ENCODE measurements at places on chromosomes 7 and 10.
A peak's percentile ranks its signal among the peaks of the same experiment; 100 is the strongest.

DNA sequence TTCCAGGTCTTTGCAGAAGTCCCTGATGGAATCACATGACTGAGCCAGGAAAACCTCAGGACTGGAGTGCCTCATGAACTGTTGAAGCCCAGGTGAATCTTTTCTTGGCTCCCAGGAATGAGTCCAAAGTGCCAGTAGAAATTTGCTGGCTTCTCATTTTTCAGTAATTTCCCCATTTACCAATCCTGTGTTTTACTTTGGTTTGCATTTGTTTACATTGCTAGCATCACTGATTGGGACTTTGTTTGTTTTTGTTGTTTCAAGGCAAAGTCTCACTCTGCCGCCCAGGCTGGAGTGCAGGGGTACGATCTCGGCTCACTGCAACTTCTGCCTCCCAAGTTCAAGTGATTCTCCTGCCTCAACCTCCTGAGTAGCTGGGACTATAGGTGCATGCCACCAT is 1.6 kb upstream of the ZNF12 start:
- DNase-seq = no peak

DNA sequence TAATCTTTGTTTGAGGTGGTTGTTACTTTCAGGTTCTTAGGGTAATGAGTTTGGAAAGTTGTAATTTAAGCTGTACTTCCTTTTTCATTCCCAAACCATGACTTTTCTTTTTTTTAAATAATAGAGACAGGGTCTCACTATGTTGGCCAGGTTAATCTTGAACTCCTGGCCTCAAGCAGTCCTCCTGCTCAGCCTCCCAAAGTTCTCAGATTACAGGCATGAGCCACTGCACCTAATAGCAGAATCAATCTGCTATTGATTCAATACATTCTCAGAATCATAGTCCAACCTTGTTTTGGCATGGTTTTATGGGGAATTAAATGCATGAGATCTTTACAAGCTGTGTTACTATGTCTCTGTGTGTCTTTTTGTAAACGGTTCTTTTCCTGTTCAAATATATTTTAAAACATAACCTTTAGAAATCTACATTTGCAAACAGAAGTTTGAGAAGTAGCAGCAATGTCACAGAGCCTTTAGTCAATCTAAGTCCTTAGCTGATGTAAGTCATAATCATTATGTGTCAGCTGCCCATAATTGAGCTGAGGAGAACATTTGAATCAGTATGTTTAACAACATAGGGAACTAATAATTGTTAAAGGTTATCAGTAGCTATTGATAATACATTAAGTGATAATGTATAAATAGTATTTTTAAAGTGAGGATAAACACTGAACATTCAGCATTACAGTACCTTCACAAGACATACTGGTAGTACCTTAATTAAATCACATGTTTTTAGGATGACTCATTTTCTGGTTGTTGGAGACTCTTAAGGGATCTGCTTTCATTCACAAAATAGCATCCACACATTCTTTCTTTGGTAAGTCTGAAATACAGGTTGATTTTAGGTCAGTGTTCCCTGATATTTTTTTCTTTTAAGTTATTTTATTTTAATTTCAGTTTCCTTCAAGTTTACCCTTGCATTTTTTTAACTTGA is 8.8 kb downstream of the INPP5F start:
- DNase-seq = peak; percentile 65

DNA sequence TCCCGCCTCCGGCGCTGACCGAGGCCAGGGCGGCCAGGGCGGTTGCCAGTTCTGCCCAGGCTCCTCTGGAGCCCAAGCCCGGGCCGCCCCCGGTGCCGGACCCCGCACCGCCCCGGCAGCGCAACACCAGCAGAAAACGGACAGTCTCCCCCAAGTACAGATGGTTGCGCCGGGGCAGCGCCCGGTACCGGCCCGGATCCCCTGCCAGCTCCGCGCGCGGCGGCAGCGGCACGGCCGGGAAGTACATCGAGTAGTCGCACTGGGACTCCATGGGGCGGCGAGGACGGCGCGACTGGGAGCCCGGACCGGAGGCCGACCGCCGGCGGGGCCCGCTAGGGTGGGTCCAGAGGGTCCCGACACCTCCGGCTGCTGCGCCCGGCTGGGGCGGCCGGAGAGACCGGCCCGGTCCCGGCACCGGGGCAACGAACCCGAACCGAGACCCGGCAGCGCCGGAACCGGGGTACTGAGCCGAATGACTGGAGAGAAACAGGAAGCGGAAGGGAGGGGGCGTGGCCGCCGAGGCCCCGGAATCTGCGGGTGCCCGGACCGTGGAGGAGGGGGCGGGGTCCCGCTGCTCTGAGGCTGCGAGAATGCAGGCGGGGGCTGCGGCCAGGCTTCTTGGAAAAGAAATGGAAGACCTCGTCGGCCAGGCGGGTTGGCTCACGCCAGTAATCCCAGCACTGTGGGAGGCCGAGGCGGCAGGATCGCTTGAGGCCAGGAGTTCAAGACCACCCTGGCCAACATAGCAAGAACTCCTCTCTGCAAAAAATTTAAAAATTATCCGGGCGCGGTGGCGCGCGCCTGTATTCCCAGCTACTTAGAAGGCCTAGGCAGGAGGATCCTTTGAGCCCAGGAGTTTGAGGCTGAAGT is at the start of gene TRAPPC14:
Gene TRAPPC14, minus strand, starts transcription at position 495 of the 870 bp plus-strand sequence. Its CDS starts 224 bp downstream, at position 271.
- peak; percentile 99 for DNase-seq

- no peak for DNase-seq
These were observed 53.4 kb downstream of the ALOX5 start for GRCh38 chr10:45427262-45427969.

DNA sequence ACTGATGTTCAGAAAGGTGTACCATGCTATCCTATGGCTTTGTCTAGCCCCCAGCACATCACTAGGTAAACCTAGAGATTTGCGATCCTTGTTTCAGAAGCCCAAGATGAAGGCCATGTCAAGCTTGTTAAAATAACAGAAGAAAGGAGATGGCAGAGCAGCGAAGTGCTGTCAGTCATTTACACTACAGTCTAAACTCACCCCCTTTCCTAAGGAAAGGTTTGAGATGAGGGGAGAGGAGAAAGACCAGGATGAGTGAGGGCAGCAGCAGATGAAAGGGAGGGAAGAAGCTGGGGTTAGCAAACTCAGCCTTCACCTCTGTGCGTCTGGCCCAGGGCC is 74.8 kb downstream of the PROSER2 start:
- no peak for DNase-seq

DNA sequence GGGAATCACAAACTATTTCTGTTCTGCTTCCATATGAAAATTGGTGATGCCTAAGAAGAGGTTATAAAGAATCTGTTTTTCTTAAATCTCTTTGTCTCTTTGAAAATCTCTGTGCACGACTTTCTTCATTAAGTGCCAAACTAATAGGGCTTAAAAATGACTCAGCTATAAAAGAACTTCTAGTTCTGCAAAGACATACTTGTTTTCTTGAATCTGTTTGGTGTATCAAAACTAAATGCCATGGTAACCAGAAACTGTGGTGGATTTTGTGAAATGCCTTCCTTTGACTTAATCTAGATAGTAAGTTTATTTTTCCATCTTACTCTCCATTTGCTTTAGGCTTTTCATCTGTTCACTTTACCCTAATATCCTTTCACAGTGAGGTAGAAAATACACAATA is 417.8 kb downstream of the PARD3 start:
- DNase-seq = peak; percentile 21

GRCh38 chr10:125848857-125849256 is 25.5 kb downstream of the BCCIP start:
- no peak for DNase-seq

DNA sequence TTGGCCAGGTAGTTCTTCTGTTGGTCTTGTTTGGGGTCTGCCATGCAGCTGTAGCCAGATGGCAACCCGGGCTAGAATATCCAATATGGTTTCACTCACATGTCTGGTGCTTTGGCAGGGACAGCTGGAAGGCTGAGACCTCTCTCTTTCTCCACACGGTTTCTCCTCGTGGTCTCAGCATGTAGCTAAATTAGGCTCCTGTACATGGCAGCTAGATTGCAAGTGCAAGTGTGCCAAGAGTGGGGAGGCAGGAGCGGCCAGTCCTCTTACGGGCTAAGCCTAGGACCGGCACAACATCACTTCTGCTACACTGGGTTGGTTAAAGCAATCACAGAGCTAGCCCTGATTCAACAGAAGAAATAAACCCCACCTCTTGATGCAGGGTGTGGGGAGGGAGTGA is 9.3 kb upstream of the PDE1C start:
- DNase-seq = no peak

DNA sequence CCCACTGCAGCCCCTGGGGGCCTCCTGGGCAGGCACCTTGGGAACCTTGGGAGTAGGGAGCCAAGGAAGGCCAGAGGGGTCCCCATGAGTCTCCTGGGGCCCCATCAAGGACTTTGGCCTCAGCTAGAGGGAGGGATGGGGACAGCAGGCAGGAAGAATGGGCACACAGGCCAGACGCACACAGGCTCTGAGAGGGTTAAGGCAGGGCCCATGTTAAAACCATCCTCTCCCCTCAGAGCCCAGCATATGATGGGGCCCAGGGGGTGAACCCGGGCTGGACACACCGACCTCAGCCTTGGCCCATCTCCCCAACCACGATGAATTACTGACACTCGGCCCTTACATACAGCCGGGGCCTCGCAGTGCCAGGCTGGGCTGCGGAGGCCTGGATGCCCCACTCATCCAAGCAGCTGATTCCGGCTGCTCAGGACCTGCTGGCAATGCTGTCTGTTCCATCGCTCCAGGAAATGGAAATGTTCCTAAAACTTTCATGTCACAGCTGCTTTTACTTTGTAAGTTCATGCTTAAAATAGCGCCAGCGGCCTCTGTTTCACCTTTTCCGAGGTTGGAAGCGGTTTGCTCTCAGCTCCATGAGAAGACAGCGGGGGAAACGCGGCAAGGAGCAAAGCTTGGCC is 17.3 kb upstream of the INPP5A start:
- peak; percentile 64 for DNase-seq

DNA sequence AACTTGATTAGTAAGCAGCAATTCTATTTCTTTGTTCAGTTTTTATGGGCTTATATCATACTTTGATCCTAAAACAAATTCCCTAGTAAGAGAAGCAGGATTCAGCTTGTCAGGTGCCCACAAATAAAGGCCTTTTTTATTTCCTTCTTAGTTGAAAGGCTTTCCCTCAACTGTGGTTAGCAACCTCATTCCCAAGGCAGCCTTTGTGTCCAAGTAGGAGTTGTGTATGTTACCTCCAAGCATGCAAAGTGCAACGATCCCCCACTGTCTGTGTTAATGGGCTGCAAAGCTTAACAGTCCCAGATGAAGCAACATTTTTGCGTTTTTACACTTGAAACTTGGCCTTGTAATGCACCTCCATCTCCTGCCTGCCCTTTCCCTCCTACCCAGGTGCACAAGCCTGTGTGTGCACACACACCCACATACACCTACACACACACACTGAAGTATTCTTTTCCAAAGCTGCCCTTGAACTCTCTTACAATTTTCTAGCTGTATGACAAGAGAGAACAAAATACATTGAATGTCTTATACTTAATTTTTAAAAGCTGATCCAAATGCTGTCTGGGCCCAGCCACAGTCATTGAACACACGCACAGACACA is 278.2 kb downstream of the SNX13 start:
- DNase-seq = no peak

- no peak for DNase-seq
These were observed 292.9 kb downstream of the FZD1 start for GRCh38 chr7:91556956-91557650.

DNA sequence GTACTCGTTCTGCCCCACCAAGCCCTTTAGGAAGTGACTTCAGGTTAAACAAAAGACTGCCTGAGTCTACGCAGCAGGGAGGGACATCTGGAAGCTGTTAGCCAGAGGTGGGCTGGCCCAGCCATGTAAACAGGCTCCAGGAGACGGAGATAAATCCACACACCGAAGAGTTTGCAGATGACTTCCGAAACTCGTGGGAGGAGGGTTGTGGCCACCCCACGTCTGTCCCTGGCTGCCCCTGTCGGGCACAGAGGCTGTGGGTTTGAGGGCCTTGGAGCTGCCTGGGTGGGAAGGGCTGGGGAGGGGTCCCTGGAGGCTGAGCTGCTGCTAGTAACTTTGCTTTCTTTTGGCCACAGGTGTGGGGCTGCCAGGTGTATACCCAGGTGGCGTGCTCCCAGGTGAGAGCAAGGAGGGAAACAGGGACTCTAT is 15.6 kb downstream of the ELN start:
- peak; percentile 68 for DNase-seq

DNA sequence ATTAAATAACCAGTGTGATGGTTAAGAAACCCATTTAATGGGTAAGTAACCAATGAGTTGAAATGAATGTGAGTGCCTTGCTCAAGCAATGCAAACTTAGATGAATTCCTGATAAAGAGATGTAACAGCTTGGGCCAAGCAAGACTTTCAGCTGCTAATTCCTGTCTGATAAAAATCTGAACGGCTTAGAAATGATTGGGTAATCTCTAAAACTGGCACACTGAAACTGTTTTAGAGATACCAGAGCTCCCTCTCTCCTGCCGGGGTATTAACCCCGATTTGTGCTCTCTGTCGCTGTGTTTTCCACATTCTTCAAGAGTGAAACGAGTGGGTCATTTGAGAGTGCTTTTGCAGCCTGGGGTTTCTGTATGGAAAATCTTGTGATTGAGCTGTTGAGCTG is 534.9 kb upstream of the GALNT17 start:
- DNase-seq = no peak

- DNase-seq = peak; percentile 75
These were observed 16.1 kb downstream of the MYOF start for GRCh38 chr10:93465806-93466675.

- peak; percentile 76 for DNase-seq
These were observed 5.7 kb downstream of the HOXA5 start for GRCh38 chr7:27137640-27138315.

GRCh38 chr7:35749556-35749955 is 51.3 kb upstream of the SEPTIN7 start:
- no peak for DNase-seq

- no peak for DNase-seq
These were observed 23.6 kb downstream of the IFIT3 start for GRCh38 chr10:89351412-89351779.

DNA sequence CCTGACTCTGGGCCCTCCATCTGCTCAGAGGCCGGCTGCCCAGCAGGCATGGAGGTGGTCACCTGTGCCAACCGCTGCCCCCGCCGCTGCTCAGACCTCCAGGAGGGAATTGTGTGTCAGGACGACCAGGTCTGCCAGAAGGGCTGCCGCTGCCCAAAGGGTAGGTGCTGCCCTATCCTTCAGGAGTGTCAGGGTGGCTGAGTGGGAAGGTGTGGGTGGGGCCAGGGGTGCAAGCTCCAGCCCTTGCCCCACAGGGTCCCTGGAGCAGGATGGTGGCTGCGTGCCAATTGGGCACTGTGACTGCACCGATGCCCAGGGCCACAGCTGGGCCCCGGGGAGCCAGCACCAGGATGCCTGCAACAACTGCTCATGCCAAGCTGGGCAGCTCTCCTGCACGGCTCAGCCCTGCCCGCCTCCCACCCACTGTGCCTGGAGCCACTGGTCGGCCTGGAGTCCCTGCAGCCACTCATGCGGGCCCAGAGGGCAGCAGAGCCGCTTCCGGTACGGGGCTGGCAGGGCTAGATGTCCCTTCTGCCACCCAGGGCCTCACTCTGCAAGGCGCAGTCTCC is 17.5 kb upstream of the ZNF862 start:
- peak; percentile 74 for DNase-seq

- peak; percentile 69 for DNase-seq
These were observed 752.3 kb downstream of the SUGCT start for GRCh38 chr7:40887099-40887498.

DNA sequence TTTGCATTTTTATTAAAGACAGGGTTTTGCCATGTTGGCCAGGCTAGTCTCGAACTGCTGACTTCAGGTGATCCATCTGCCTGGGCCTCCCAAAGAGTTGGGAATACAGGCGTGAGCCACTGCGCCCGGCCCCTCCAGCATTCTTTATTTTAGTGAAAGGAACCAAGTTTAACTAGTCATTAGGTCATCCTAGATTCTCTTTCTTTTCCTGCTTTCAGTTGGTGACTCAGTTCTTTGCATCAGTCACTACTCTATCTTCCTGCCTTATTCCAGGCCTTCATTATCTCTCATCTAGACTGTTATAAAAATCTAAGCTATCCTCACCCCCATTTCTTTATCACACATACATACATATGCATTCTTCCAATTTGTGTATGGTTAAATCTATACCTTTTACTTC is 63.7 kb downstream of the PRSS58 start:
- DNase-seq = no peak
